Eye (tissue), 1 donor: ENCODE measurements at places on chromosomes 5 and 9.
A peak's percentile ranks its signal among the peaks of the same experiment; 100 is the strongest.

DNA sequence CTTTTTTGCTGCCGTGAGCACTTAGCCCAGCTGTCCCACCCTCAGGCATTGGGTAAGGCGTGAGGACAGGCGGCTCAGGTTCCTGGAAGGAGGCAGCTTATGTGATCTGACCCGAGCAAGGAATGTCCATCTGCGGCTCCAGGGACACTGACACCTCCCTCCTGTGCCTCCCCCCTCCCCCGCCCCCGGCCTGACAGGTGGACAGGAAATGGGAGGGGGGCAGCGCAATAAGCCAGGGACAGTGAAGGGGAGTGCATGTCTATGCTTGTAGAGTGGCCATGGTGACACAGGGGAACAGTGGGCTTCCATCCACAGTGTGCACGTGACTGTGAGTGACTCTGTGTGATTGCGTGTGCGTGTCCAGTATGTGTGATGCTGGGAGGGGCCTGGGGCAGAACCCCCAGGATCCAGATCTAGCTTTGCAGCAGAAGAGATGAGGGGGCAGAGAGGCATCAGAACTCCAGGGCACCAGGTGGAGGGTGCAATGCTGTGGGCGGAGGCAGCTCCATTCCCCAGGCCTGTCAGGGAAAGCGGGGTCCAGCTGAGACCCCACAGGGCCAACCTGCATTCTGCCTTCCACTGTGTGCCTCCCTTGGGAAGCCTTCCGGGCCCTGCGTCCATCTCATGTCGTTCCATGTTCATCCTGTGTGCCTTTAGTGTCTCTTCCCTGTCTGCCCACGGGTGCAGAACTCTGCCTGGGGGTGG is 30.5 kb downstream of the CNTFR start:
- DNase-seq = peak; percentile 51

DNA sequence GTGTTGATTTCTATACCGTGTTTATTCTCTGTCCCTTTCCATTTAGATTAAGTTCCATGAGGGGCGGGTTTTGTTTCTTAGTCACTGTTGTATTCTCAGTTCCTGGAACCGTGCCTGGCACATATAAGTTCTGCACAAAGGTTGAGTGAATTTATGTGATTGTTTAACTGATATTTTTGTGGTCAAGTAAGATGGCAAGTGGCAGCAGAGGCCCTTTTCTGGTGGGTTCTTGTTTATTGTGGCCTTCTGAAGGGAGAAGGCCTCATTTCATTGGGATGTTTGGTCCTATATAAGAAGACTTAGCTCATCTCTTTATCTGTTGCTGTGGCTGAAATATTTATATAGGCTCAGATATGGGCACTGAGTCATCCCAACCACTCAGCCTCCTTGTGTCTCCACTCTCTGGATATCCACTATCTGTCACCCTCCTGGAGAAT is 262.5 kb downstream of the PSAT1 start:
- no peak for DNase-seq

GRCh38 chr5:175133185-175133584 is 310.8 kb downstream of the DRD1 start:
- peak; percentile 26 for DNase-seq

DNA sequence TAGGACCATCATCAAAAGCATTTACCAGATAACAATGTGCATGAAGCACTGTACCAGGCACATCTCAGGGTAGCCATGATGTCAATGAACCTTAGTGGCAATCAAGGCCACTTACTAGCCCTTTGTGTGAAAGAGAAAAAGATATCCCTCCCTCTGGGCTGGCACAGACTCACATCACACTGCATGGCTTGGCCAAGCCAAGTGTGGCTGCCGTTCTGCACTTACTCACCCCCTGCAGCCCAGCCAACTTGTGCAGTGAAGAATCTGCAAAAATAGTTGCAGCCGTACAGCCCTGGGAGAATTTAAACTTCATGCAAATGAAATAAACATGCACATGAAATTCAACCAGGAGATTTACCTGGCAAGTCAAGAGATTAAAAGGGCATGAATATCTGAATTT is 333.5 kb downstream of the DEPDC1B start:
- no peak for DNase-seq

DNA sequence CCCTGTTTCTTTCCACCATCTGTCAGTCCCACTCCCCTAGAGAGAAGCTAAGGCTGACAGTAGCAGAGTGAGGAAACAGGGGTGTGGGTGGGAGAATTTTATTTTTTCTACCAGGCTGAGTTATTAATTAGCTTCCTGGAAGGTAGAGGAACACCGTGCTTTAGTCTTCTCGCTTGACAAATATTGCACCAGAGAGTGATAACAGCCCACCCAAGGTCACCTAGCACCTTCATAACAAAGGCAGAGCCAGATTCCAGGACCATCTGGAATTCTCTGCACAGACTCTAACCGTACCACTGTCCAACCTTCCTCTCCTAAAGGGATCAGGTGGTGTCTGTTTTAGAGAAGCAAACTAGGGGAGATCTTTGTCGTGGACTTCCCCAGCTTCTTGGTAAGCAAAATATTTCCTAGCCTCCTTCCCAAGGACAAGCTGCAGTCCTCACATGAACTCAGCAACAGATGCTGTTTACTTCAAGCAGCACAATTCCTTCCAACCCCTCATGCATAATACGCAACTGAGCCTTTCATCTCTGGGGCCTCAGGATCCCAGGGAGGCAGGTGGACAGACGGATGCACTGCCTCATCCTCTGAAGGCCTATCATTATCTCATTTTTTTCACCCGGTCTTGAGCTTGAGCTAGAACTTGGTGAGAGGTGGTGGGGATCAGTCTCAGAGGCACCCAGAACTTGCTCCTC is 308.7 kb upstream of the BRINP1 start:
- DNase-seq = no peak

DNA sequence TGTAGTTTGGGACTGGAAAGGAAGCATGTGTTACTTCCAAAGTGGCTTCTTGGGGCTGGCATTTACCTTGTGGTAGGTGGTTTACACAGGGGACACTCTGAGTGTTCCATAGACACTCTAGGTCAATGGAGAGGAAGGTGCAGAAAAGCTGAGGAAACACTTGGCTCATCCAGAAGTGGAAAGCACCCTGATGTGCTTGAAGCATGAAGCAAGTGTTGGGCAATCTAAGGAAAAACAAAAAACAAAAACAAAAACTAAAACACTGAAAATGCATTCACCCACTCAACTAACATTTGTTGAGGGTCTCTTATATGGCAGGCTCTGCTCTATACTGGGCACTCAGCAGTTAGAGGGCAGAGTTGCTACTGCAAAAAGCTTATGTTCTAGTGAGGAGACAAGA is 2.9 kb upstream of the ERAP2 start:
- no peak for DNase-seq

DNA sequence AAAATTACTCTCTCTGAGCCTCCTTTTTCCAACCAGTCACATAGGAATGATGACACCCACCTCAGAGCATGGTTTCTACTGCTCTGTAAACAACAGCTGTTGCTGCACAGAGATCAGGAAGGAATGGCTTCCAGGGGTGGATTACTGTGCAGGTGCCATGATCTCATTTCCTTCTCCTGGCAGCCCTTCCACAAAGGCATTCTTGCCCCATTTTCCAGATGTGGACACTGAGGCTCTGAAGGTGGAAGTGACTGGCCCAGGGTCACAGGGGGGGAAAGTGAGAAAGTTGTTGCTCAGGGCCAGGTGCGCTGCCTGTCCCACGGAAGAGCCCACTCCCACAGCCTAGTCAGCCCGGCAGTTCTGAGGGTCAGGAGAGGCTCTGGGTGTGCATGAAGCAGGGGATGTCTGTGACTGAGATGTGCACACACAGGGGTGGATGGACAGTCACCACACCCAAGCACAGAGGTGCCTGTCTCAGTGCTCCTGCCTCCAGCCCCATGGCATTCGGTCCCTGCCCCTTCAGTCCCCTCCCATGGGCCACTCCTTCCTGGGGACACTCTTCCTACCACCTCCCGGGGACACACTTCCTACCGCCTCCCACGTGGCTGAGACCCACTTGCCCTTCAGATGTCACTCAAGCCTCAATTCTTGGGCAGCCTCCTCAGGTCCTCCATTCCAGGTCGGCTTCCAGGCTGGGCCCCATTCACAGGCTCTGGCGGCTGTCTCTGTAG is 17.0 kb downstream of the FGFR4 start:
- no peak for DNase-seq

- DNase-seq = no peak
Measured at GRCh38 chr9:27280860-27281259, 16.1 kb downstream of the EQTN start.

DNA sequence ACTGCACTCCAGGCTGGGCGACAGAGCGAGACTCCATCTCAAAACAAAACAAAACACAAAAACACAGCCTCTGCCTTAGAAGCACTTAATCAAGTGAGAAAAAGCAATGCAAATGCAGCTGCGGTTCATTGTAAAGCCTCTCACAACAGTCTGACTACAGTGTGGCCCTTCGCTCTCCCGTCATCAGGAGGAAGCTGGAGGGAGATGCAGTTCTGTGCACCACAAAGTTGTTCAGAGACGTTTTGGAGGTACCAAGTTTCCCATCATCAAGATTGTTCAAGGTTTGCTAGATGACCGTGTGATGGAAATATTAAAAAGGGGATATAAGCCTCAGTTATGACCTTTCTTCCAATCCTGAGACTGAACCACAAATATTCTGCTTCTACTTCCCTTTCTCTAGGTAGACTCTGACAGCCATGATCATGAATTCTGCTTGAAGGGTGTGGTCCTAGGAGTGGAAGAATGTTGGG is 40.9 kb downstream of the SEC61B start:
- no peak for DNase-seq

DNA sequence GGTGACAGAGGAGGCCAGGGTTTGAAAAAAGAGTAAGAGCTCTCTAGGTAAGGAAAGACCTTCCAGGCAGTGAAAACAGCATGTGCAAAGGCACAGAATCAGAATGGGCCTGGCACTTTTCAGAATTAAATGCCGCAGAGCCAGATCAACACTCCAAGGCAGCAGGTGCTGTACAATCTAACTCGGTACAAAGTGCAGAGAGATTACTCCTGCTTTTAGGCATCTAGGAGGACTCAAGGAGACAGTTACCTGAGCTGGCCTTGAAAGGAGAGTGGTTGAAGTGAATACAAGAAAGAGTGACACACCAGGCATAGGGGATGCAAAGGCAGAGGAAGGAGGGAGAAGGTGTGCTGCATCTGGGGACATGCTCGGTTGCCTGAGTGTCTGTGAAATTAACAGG is 21.5 kb downstream of the HRH2 start:
- DNase-seq = no peak

DNA sequence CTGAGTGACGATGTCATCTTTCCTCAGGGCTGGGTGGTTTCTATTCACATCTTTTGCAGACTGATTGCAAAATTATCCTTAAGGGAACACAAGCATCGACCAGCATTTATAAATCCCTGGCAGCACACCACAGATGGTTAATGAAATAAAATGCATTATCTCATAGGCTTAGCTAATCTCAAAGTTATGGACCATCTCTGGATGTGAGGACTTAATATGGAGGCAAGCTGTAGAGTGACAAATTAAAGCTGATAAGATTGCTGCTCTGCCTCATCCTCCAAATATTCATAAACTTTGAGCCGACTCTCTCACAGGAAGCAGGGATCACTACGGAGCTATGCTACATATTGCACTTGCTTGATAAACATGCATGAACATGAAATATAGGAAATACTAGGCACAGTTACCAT is 663.2 kb upstream of the RGMB start:
- peak; percentile 29 for DNase-seq

DNA sequence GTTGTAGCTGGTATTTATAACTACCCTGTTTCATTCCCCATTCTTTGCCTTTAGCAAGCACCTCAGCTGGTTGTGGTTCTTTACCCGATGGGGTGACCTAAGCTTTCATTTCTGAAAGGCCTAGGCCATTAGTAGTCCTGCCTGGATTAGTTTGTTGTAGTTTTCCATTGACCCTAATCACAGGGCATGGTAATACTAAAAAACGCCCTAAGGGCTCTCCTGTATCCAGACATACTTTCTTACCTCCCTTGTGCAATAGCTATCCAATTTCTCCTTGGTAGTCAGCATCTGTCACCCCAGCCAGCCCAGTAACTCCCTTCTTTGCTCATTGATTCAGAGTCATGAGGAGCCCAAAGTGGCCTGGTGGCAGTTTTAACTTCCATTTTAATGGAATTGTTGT is 24.0 kb downstream of the TMOD1 start:
- no peak for DNase-seq

DNA sequence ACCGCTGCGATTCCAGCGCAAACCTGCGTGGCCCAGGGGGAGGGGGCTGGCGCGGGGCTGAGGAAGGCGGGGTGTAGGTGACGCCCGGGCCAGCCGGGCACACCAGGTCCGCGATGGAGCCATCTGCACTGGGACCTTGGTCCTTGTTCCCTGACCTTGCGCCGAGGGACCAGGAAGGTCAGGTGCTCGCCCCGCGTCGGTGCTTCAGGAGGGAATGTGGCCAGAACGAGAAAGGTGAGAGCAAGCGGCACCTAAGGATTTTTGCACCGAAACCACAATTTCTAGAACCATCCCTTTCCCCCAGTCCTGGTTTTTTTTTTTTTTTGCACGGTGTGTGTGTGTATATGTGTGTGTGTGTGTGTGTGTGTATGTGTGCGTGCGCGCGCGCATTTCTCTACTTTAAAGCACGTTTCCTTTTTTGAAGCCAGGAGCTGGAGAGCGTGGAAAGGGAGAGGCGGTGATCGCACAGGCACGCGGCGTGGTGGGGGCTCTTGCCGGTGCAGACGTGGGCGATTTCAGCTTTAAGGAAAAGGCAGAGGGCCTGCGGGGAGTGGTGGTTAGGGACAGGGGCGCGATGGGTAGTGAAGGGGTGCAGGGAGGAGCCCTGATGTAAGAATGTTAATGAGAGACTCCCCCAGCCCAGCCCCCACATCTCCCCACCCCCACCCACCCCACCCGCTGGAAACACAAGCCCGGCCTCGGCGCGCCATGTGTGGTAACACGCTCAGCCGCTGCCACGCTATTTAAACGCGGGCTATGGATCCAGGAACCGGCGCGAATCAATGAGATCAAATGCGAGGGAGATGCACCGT is at the start of gene NPR3:
NPR3 (plus strand) TSS at position 772 of the 812 bp plus-strand sequence. CDS start 456 bp downstream, outside the sequence.
- peak; percentile 77 for DNase-seq

DNA sequence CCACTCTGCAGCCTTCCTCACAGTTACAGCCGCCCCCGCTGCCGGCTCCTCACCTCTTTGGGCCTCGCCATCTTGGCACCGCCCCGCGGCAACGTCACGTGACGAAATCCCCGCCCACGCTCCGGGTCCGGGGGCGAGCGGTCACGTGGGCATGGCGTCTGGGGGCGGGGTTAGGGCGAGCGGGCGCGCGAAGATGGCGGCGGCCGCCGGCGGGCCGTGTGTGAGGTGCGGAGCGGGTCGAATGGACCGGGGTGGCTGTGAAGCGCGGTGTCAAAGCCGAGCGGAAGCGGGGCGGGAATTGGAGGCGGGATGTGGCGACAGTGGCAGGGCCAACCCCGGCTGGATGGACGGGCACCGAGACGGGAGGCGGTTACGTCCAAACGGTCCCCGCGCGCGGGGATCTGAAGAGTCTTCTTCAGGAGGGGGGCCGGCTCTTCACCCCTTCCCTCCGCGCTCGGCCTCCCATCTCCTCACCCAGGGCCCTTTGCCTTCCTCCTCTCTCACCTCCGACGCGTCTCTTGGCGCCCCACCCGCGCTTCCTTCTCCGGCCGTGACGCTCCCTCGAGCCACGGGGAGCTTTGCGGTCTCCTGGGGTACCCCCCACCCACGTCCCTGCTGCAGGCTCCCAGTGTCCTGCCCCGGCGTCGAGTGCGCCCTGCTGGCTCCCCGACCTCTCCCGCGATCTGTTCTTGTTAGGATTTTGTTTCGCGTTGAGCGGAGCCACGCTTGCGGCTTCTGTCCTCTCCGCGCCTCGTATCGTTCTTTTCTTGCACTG is at the start of the genes DOLK and NUP188:
DOLK (minus strand) TSS at position 77 of the 775 bp plus-strand sequence. CDS start 300 bp downstream, outside the sequence.
NUP188 (plus strand) TSS at position 173 of the 775 bp plus-strand sequence; CDS start at position 194, 21 bp downstream.
- peak; percentile 98 for DNase-seq

GRCh38 chr9:98644011-98644410 is 64.7 kb downstream of the GABBR2 start:
- no peak for DNase-seq
